Mesenteric fat pad (tissue), 1 donor: ENCODE measurements at places on chromosomes 1 and 21. TPM values are rescaled to one million over a fixed set of nuclear protein-coding genes. Genes with fewer than 3 reads are reported as not detected.

GRCh38 chr21:42836402-42836666 lies 43.0 kb downstream of the WDR4 start:
- peak; percentile 60 for DNase-seq

GRCh38 chr1:227072991-227073390 lies 132.9 kb downstream of the COQ8A start:
- DNase-seq, result no peak

DNA sequence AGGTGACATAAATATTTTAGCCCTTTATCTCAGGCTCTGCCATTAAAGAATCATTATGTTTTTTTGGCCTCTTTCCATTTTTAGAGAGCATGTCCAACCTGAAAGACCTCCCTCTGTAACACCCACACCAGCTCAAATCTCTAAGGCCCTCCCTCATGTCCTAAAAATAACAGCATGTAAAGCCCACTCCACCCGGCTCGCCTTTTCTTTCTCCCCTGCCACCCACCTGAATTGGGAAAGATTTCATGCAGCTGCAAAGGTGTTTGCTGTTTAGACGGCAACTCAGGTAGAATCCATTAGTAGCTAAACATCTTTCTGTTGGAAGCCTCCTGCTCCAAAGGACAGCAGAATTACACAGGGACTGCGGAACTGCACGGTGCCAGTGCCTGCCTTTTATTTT lies 79.9 kb downstream of the DMRTA2 start:
- no peak for DNase-seq

GRCh38 chr1:193270996-193271395 lies 84.6 kb upstream of the B3GALT2 start:
- no peak for DNase-seq

DNA sequence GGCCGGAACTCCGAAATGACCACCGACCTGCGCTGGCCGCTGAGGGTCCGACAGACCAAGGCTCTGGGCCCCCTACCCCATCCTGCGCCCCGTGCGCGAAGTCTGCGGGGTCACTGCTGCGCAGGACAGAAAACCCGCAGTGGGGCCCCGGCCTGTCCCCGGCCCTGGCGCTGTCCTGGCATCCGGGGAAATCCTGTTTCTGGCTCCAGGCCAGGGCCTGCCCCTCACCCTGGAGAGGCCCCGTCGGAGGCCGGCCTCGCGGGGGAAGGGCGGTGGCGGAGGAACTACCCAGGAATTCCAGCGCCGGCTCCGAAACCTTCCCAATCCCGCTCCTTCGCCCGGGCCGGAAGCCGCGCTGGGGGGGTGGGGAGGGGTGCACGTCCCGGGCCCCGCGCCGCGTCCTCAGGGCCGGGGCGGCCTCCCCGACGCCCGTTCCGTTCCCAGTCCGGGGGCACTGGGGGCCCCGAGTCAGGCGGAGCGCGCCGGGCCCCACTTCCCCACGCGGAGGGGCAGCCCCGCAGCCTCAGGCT lies 77.0 kb downstream of the MORN1 start:
- DNase-seq, result no peak

- no peak for DNase-seq
Observed at GRCh38 chr21:39359382-39359781, 10.5 kb upstream of the HMGN1 start.

DNA sequence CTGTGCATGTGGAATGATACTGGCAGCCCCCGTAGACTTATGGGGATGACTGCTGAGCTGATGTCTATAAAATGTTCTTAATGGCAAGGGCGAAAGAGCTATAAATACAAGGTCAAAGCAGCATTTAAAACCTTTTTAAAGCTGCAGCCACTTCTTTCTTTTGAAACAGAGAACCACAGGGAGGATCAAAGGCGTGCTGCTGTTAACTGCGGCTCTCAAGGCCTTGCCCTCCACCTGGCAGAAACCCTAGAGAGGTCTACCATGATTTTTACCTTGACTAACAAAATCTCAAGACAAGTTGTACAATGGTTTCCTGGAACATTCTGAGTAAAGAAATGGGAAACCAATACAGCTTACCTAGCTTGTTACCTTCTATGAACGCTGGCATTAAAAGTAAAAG lies 89.7 kb downstream of the SLC45A1 start:
- no peak for DNase-seq

DNA sequence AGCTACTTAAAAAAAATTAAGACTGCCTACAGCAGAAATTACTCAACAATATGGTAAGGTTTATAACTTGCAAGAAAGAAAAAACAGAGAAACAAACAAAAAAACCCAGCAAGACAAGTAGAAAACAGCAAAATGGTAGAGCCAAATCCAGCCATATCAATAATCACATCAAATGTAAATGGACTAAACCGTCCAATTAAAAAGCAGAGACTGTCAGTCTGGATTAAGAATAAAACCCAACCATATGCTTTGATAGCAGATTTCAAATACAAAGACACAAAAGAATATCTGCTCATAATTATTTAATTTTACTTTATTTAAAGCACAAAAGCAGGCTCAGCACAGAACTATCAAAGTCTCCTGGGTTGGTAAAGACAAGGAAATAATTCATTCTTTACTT lies 17.5 kb downstream of the PACC1 start:
- DNase-seq, result no peak

DNA sequence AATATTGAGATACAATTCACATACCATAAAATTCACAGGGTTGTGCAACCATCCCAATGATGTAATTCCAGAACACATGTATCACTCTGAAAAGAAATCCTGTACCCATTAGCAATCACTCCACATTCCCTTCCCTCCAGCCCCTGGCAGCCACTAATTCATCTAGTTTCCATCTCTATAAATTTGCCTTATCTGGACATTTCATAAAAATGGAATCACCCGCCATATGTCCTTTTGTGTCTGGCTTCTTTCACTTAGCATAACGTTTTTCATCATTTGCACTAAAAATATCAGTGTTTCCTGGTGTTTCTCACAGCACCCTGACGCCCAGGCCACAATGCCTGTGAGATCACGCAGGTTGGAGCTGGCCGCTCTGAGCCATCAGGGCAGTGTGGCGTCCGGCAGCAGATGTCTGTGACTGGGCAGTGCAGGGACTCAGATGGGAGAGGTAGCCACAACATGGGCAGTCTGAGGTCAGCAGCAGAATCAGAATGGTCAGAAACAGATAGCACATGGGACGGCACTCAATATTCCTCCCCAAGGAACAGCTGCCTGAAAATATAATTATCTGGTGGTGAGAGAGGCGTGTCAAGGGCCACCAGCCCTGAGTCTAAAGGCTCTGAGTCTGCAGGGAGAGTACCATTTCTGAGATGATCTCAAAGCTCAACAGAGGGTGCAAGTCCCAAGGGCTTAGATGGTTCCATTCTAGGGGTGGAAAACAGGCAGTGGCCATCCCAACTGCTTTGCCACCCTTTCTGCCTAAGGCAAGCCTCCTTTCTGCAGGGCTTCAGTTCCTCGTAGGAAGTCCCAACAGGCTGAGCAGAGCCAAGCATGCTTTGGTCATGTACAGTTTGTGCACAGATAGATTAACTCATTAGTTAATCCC lies 129.4 kb upstream of the EDN2 start:
- DNase-seq, result peak; percentile 51

DNA sequence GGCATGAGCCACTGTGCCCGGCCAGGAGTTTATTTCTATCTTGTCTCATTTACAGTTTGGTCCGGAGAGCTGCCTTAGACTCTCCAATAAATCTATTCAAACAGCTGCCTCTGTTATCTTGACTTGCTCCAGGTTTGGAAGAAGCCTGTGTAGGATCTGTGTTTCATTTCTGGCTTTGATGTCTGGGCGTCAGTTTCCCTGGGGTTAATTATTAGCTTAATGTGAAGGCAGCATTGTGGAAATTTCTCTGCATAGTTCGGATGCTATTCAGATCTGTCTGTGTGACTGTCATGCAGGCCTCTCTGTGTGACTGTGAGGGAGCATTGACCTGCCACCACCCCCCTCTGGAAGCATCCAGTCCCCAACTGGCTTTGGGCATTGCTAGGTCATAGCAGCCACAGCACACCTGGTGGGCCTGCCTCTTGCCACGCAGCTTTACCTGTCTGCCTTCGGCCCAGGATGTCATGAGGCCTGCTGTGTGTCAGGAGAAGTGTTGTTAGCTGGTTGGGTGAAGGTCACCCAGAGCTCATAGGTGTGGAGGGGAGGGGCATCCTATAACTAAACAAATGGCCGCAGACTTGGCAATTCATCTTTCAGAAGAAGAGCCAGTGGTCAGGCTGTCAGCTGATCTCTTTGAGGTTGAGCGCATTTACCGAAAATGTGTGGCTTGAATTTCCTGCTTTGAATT lies 9.8 kb downstream of the IFNGR2 start:
- DNase-seq, result no peak

DNA sequence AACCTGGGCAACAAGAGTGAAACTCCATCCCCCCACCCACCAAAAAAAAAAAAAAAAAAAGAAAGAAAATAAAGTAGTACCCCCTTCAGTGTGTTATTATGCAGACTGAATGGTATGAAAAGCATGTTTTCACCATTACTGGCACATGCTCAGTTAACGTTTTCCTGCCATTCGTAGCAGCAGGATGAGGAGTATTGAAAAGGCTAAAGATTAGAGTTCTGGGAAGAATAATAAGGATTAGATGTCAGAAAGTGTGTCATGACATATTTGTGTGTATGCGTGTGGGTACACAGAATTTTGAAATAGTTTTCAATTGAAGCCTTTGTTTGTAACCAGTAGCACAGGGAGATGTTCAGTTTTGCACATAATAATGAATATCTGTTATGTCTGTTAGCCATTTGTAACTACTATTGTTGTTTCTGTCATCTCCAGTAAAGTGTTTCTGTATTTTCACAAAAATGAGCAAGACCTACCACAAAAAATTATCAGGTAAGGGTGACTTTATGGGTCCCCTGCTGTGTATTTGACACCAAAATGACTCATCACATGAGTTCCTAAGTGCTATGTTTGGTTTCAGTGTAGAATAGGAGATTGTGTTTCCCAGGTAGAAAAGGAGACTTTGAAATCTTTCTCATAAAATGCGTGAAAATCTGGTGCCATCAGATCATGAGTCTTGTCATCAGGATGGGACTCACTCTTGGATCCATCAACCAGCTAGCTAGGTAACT lies 358.9 kb downstream of the DISC1 start:
- no peak for DNase-seq

DNA sequence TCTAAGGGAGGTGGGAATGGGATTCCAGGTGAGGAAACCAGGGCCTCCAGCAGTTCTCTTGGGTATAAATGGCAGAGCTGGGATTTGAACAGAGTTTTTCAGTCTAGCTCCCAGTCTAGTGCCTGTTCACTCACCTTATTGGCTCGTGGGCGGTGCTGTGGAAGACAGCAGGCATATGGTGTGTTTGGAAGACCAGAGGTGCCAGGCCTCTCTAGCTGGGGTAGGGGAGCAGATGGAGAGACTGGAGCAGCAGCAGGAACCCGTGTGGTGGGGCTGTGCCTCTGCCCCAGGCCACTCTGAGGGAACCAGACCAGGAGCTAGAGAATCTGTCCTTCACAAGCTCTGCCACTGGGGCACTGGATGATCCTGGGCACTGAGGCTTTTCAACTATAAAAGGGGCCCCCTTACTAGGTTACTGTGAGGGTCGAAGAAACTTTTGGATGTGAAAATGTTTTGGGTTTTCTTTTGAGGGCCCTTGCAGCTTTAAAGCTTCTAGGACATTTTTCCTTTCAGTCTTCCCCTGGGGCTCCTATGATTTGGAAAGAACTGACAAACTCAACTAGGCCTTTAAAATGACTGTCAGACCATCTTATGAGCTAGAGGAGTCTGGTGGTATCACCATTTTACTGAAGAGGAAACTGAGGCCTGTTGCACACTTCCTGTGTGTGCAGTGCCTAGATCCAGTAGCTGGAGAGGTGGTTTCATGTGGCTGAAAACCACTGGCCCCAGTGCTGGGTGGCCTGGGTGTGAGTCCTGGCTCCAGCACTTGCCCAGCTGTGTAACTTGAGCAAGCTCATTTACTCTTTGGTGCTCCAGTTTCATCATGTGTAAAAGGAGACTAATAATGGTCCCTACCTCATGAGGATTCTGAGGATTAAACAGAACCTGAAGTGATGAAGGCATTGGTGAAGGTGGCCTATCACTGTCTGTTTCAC lies 6.1 kb downstream of the DMRTB1 start:
- peak; percentile 45 for DNase-seq

DMBX1 gene
- total RNA-seq, result 0.45 TPM

CLCA1 gene
- total RNA-seq, result 0.29 TPM

IQGAP3 gene
- 0.55 TPM for total RNA-seq
